Right atrium auricular region (tissue), 2 donors: ENCODE measurements at places on chromosomes 12 and 14. TPM values are rescaled to one million over a fixed set of nuclear protein-coding genes. Genes with fewer than 3 reads are reported as not detected.

TCP11L2 gene
- total RNA-seq: 59.1 TPM

- peak overlapping the region; percentile 32 for H3K27ac ChIP-seq
- no peak overlapping the region for H3K4me3 ChIP-seq
- peaks cover 74% of the 10 kb centered on the region for H3K36me3 ChIP-seq
- no peaks in the 10 kb centered on the region for H3K4me1 ChIP-seq
- H3K27me3 ChIP-seq: no peaks in the 10 kb centered on the region
- peak; percentile 88 for DNase-seq
These were observed 16.3 kb downstream of the DYNC1H1 start for GRCh38 chr14:101980700-101981099.

DNA sequence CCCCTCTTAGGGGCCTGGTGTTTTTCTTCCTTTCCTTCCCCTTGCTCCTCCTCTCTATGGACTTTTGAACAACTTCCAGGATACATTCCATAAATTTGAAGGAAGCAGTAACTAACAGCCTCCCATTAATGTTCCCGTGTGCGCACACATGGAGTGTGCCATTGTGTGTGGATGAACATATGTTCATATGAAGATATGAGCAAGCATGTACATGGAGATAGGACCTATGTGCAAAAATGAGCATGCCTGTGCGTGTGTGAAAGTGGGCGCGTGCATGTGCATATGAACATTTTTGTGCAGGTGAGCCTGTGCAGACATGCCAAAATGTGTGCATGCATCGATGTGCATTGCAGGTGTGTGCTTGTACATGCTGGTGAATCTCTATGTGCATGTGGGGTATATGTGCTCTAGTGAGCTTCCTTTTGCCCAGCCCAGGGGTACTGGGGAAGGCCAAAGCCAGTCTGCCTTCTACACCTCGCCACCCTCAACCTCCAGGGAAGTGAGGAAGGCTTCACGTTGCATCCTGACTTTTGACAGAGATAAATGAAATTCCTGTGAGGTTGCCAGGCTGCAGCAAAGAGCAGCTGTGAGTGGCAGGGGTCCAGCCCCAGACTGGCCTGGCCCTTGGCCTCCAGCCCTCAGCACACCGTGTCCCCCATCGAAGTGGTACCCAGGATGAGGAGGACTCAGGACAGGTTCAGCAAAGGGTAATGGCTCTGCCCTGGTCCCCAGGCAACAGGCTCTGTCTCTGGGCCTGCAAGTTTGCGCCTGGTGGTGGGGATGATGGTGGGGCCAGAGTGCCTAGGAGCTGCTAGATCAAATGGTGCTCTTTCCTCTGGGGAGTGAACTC is 21.1 kb upstream of the PGF start:
- H3K36me3 ChIP-seq: no peaks in the 10 kb centered on the region
- no peak for DNase-seq
- H3K4me3 ChIP-seq: no peak overlapping the region
- H3K4me1 ChIP-seq: no peaks in the 10 kb centered on the region

DNA sequence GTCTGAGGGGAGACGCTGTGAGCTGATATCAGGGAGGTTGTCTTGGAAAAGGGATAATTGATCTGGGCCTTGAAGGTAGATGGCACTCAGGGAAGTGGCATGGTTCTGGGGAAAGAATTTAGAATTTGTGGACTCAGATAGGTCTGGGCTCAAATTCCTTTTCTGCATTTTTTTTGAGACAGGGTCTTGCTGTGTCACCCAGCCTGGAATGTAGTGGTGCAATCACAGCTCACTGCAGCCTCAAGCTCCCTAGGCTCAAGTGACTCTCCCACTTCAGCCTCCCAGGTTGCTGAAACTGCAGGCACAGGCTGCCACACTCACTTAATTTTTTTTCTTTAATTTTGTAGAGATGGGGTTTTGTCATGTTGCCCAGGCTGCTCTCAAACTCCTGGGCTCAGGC is 98.1 kb upstream of the NCOR2 start:
- H3K27me3 ChIP-seq: no peaks in the 10 kb centered on the region
- H3K4me3 ChIP-seq: no peak overlapping the region
- no peaks in the 10 kb centered on the region for H3K36me3 ChIP-seq
- no peak overlapping the region for H3K27ac ChIP-seq

DNA sequence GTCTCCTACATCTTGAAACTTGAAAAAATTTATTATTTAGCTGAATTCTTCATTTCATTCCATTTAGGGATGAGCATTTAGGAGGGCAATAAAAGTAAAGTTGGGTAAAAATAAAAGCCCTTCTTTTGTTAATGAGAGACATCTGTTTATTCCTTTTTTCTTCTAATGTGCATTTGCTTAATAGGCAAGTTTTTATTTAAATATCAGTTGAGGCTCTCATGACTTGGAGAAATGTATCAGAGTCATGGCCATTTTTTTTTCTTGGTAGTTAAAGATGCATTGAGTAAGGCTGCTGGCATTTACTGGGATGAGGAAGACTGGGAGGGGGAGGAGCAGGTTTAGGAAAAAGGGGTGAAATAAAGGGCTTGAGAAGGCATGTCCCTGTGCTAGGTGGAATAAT is 609.9 kb upstream of the TMEM132C start:
- DNase-seq: no peak
- no peaks in the 10 kb centered on the region for H3K4me1 ChIP-seq
- H3K27me3 ChIP-seq: no peaks in the 10 kb centered on the region
- H3K36me3 ChIP-seq: no peaks in the 10 kb centered on the region
- H3K27ac ChIP-seq: no peak overlapping the region

GRCh38 chr12:27796128-27796527 is 16.1 kb upstream of the MANSC4 start:
- no peaks in the 10 kb centered on the region for H3K27me3 ChIP-seq
- H3K36me3 ChIP-seq: peaks cover 47% of the 10 kb centered on the region
- no peak for DNase-seq
- H3K4me1 ChIP-seq: no peaks in the 10 kb centered on the region

DNA sequence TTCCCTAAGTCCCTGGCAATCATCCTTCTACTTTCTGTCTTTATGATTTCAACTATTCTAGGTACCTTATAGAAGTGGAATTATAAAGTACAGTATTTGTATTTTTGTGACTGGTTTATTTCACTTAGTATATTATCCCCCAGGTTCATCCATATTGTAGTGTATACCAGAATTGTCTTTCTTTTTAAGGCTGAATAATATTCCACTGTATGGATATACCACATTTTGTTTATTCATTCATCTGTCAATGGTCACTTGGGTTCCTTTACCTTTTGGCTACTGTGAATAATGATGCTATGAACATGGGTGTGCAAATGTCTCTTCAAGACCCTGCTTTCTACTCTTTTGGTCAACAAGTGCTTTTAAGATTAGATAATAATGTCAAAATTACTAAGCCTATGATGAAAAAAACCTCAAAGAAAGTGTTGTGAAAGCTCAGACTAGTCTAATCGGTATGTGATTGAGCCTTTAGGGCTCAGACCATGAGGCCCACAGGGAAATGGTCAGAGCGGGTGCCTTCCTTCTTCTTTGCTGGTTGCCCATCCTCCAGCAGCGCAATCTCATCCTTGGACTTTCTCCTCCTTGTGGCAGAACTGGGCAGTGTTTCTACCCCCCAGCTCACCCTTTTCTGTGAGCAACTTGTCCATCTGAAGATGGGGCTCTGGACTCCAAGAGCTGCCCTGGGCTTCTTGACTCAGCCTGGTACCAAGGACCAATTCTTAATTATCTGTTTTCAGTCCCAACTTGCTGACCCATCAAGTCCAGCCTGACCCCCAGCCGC is 105.4 kb downstream of the TTC8 start:
- H3K36me3 ChIP-seq: no peaks in the 10 kb centered on the region
- H3K27ac ChIP-seq: no peak overlapping the region
- H3K4me3 ChIP-seq: no peak overlapping the region
- H3K27me3 ChIP-seq: no peaks in the 10 kb centered on the region

- H3K36me3 ChIP-seq: no peaks in the 10 kb centered on the region
- peak overlapping the region; percentile 7 for H3K27ac ChIP-seq
- DNase-seq: no peak
- H3K27me3 ChIP-seq: no peaks in the 10 kb centered on the region
- H3K4me1 ChIP-seq: no peaks in the 10 kb centered on the region
- no peak overlapping the region for H3K4me3 ChIP-seq
These were observed 106.5 kb upstream of the PLXNC1 start for GRCh38 chr12:94041850-94042249.

GRCh38 chr12:52073531-52074381 is 4.0 kb downstream of the ATG101 start:
- H3K27me3 ChIP-seq: no peaks in the 10 kb centered on the region
- H3K4me3 ChIP-seq: no peak overlapping the region
- H3K36me3 ChIP-seq: peaks cover 50% of the 10 kb centered on the region
- no peak for DNase-seq
- H3K27ac ChIP-seq: no peak overlapping the region
- peaks cover 42% of the 10 kb centered on the region for H3K4me1 ChIP-seq

DNA sequence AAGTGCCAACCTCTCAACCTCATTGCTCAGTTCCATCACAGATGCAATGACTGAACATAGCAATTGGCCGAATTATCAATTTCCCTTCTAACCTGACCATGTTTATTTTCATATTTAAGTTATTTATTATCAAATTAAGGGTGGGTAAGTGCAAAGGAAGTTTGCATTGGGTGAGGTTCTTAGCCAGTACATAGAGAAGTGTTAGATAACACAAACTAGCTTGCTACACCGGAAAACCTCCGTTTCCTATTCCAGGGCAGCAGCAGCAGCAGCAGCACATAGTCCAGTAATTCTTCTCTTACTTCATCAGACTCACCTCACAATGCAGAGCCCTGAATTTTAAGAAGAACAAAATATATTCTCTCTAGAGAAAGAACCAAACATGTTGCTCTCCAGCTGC is 200.5 kb upstream of the OR4E1 start:
- no peak overlapping the region for H3K27ac ChIP-seq
- H3K4me1 ChIP-seq: no peaks in the 10 kb centered on the region
- no peak for DNase-seq
- no peak overlapping the region for H3K4me3 ChIP-seq

DNA sequence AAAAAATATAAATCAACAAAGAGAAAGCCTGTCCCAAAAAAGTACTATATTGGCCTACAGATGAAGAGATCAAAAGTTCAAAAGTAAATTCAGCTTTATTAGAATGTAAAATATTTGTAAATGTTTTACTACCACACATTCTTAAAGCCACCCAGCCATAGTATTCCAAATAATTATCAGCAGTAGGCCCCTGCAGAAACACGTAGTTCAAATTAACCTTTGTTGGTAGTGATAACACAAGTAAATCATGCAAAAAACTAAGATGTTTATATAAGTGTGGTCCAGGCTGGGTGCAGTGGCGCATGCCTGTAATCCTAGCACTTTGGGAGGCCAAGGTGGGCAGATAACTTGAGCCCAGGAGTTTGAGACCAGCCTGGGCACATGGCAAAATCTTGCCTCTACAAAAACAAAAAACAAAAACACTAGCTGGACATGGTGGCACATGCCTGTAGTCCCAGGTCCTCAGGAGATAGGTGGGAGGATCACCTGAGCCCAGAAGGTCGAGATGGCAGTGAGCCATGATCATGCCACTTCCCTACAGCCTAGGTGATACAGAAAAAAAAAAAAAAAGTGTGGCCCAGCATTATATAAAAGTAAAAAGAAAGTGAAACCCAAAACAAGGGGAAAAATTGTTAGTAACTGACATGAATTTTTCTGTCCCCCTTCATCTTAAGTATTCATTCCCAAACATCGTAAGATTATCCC is 17.9 kb downstream of the SPTLC2 start:
- no peak overlapping the region for H3K4me3 ChIP-seq
- no peaks in the 10 kb centered on the region for H3K27me3 ChIP-seq
- no peaks in the 10 kb centered on the region for H3K4me1 ChIP-seq
- peaks cover 15% of the 10 kb centered on the region for H3K36me3 ChIP-seq
- DNase-seq: no peak

- no peak overlapping the region for H3K4me3 ChIP-seq
- no peaks in the 10 kb centered on the region for H3K4me1 ChIP-seq
- no peaks in the 10 kb centered on the region for H3K27me3 ChIP-seq
These were observed 6.8 kb upstream of the SLC24A4 start for GRCh38 chr14:92316176-92316575.

DNA sequence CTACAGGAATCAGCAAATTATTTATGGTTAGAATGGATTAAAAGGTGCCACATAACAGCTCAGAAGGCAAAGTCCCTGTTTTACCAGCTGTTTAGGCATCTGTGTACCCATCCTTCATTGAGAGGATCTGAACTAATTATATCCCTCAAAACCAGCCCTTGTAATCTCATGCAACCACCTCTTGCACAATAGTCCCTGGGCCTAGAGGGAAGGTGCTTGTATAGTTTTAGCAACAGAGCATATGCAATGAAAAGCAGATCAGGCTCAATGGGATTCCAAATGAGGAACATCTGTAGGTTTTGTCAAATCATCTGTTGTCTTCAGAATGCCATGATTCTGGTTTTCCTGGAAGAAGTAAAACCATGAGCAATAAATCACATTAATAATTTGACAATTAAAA is 26.0 kb upstream of the GLIPR1L2 start:
- no peak for DNase-seq
- no peaks in the 10 kb centered on the region for H3K36me3 ChIP-seq
- H3K27me3 ChIP-seq: no peaks in the 10 kb centered on the region
- no peak overlapping the region for H3K4me3 ChIP-seq
- no peaks in the 10 kb centered on the region for H3K4me1 ChIP-seq

DNA sequence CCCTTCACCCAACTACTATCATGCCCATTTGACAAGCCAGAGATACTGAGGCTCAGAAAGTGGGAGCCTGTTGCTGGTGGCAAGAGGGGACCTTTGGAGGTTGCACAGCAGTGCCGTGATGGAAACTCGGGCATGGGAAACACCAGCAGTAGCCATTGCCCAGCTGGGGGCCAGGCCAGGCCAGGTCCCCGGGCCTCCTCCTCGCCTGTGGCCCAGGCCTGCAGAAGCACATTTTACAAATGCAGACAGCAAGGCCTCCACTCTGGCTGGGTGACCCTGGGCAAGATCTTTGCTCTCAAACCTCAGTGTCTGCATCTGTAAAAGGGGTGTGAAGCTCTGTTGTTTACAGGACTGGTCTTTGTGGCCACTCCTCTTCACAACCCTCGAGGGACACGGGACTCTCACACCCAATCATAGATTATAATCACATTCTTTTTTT is 4.5 kb upstream of the SH2B3 start:
- no peaks in the 10 kb centered on the region for H3K4me1 ChIP-seq
- no peaks in the 10 kb centered on the region for H3K27me3 ChIP-seq
- H3K27ac ChIP-seq: no peak overlapping the region
- no peak for DNase-seq
- H3K4me3 ChIP-seq: no peak overlapping the region
